ENCODE measurements at places on chromosomes 5 and 9.

GRCh38 chr9:131410044-131410491 lies 16.2 kb downstream of the PRRC2B start:
- no peak for DNase-seq

- no peak for DNase-seq
Measured at GRCh38 chr5:178424810-178425177, 165.4 kb downstream of the COL23A1 start.

GRCh38 chr5:156670615-156671014 lies 179.5 kb upstream of the PPP1R2B start:
- no peak for DNase-seq

DNA sequence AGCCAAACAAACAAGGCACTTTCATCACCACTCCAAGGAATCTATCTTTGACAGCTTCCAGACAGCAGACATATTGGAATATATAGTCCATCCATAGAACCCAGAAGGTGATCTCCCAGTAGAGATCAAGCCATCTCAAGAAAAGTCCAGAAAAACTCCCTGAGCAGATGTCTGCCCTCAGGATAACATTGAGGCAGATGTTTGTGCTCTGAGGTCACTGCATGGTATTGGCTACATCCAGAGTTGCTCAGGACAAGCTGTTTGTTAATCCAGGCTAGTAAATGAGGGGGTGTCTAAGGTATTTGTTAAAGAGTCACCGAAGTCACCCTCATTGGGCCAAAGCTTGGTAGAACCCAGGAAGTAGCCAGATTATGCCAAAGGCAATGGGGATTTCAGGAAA lies 556.3 kb upstream of the KLF4 start:
- DNase-seq: no peak

DNA sequence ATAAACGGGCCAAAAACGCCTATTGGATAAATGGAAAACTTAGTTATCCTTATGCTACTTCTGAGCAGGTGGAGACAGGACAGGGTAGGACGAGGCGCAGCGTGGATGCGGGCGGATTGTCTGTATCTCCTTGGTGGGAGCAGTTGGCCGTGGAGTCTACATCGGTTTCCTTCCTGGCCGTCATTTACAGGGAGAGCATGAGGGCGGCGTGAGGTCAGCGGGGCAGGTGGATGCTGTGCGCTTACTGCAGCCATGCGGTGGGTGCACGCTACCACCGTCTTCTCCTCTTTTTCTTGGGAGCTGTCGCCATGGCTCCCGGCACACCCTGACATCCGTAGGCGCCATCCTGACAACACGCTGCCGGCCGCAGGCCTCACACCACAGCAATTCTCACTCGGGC lies 121.3 kb downstream of the ADAMTS2 start:
- no peak for DNase-seq

DNA sequence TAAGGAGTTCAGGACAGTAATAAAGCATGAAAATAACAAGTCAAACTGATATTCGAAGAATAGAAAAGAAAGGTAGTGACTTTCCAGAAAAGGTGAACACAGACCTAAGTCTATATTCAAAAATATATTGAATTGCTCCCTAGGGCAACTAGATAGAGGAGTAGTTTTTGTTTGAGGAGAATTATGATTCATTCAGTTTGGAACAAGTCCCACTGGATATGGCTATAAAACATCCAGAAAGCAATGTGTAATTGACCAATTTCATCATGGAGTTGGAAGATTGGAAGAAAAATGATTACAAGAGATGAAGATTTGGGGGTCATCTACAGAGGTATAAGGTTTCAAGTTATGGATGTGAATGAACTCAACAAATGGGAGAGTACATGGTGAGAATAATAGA lies 117.5 kb upstream of the ZNF462 start:
- no peak for DNase-seq

DNA sequence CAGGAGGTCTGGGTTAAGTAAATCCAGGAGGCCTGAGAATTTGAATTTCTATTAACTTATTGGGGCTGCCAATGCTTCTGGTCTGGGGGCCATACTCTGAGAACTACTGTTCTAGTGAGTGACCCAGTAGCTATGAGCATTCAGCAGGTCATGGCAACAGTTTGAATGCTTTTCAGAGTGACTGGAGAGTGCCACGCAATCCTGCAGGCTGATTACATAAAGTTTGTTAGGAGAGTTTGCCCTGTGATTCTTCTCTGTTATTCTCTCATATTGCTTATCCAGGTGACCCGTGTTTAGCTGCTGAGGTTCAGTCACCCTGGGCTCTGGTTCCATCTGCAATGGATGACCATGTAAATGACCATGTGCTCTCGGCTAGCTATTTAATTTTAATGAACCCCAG lies 22.2 kb upstream of the TMED7 start:
- DNase-seq: no peak

GRCh38 chr5:84715686-84716085 lies 331.0 kb upstream of the EDIL3 start:
- no peak for DNase-seq

- no peak for DNase-seq
Measured at GRCh38 chr5:69329905-69330489, 2.6 kb downstream of the CCDC125 start.

DNA sequence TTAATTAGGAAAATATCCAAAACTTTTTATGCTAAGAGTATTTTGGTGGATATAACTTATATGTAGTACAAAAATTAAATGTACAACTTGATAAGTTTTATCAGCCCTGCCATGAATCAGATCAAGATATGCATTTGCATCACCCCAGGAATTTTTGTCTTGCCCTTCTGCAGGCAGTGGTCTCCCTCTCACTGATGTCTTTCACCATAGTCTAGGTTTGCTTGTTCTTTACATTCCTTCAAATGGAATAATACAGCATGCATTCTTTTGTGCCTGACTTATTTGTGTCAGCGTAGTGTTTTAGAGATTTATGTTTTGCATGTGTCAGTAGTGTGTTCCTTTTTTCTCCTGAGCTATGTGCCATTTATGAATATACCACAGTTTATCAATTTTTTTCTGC lies 36.4 kb downstream of the RNF180 start:
- no peak for DNase-seq

- DNase-seq: no peak
Measured at GRCh38 chr5:76479973-76480667, 77.0 kb downstream of the IQGAP2 start.

GRCh38 chr5:138503487-138504270 lies 38.4 kb downstream of the EGR1 start:
- DNase-seq: peak; percentile 62

DNA sequence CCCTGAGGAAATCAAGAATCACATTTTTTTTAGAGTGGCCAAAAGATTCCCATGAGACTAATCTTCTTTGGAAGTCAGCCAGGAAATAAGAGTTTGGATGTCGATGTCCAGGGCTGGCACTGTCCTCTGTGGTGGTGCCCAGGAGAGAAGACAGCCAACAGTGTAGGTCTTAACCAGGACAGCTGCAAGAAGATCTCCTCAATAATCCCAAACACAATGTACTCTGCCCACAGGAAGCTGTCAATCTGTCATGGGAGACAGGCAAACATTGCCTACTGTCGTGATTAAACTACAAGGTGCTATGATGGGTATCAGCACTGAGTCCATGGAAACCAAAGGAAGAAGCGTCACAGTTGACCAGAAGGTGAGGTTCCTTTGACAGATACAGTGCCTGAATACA lies 174.1 kb downstream of the PIK3R1 start:
- DNase-seq: no peak

DNA sequence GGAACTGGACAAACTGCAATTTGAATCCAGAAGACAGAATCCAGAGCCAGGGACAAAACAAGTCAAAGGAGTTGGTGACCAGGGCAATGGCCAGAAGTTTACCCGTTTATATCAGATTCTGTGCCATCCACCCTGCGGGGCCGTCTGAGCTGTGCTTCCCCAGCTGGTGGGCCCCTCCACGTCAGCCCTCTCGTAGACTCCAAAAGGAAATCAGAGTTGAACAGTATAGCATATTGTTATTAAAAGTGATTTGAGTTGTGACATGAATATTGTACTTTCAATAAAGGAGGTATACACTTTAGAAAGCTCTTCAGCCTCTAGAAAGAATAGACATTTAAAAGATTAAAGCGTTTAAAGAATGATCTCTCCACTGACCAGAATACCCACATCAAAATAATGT lies 102.4 kb downstream of the NFIB start:
- DNase-seq: no peak

- DNase-seq: no peak
Measured at GRCh38 chr5:68046445-68046844, 169.1 kb upstream of the PIK3R1 start.

DNA sequence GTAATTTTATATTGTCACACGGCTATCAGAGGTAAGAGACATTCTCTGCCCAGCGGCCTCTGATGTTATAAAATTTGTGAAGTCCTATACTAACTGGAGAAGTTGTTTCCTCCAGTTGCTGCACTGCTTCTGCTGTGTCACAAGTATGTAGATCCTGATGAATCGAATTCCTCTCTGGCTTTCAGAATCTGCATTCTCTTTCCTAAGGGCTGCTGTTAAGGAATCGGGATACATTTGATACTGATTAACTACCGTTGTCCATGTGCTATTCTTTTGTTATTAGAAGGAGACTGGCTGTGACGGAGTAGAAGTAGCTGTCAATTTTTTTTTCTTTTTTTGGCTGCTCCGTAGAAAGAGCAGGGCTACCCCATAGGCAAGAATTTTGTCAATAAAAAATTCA lies 81.7 kb upstream of the LRRC70 start:
- DNase-seq: no peak

- peak; percentile 31 for DNase-seq
Measured at GRCh38 chr9:10268531-10269485, 344.0 kb downstream of the PTPRD start.

DNA sequence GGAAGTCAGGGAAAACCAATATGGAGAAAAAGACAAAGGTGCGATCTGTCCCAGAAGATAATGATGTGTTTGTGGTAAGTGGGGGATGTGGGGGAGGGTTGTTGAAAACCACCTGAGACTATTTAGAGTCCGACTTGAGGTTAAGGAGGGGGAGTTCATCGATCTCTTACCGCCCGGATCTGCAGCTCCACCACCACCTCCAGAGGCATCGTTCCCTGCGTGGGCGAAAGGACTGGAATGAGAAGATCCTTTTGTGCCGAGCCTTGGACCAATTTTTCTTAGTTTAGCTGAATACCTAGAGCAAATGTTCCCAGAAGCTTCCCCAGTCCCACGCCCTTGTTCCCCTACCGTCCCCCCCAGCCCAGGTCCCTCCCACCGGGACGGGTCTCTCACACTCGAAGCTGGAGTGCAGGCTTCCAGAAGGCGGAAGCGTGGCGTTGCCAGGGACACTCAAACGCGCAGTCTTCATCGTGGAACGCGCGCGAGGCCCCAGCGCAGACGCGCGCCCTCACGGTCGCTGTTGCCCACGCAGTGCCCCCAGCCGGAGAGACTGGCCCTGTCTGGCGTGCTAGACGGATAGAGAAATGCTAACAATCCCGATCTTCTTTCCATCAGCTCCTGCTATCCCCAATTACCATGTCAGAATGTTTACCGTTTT lies at the start of gene SPATA6L:
TSS of gene SPATA6L (minus strand) at position 439 of the 658 bp plus-strand sequence. CDS start at position 209, 230 bp downstream.
- no peak for DNase-seq

All from COLO829 (cell line).